AG04450 (cell line): ENCODE measurements at places on chromosomes 3 and 15.

GRCh38 chr3:72041511-72041910 lies 256.6 kb upstream of the PROK2 start:
- no peak for DNase-seq

DNA sequence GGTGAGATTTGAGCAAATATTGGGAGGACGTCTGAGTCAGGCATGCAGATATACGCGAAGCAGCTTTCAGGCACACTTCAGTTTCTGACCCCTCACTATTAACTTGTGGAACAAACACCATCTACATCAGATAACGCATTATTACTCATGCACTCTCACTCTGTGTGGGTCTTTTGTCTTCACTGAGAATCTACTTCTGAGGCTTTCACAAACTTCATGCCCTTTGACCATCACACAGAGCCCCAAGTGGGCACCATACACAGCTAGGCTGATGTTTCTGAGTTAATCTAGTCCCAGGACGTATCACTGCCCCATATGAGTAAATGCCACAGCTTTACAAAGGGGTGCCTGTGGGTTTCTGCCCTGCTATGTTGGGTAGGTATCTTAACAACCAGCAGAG lies 39.6 kb upstream of the IP6K2 start:
- DNase-seq, result no peak

- DNase-seq, result no peak
Measured at GRCh38 chr15:47337836-47338235, 379.5 kb upstream of the SEMA6D start.

DNA sequence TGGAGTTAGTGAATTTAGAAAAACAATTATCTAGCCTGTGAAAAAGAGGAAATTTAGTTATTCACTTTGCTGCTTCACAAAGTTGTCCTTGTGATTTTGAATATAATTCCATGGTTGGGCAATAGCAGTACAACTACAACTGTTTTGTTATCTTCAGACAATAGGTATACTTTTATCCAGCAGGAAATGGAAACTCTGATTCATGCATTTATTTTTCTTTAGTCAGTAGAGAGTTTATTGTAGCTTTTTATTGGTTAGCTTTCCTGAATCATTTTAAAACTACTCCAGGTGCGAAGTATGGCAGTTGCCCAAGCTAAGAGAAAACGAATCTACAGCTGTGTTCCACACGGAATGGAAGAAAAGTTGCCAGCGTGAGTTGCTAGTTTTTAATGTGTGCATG lies 80.3 kb downstream of the TM4SF4 start:
- no peak for DNase-seq

DNA sequence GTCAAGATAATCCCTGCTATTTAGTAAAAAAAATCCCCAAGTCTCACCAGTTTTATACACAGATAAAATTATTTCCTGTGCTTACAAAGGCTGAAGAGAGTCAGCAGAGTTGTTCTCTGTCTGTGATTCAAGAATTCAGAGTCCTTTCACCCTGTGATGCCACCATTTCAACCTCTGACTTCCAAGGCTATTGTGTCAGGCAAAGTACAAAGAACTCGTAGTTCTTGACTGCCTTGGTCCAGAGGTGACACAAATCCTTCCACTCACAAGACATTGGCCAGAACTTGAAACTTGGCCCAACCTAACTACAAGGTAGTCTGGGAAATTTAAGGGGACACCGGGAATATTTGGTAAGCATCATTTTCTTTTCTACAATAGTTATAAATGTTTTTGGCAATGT lies 34.9 kb upstream of the CMC1 start:
- DNase-seq, result no peak

DNA sequence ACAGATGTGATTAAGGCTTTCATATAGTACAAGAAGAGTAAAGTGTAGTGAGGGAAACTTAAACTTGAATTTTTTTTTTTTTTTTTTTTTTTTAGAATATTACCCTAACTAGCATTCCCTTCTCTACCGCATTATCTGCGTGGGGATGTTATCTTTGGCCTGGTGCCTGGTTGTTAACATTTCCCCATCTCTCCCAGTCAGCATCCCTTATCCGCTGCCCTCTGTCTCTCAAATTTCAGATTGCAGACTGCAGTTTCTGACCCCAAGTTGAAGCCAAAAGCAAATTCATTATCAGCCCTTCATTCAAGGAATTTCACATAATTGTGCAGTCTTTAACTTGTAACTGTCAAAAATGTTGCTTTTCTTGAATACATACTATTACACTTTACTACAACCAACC lies 353.0 kb downstream of the PLOD2 start:
- DNase-seq, result no peak

DNA sequence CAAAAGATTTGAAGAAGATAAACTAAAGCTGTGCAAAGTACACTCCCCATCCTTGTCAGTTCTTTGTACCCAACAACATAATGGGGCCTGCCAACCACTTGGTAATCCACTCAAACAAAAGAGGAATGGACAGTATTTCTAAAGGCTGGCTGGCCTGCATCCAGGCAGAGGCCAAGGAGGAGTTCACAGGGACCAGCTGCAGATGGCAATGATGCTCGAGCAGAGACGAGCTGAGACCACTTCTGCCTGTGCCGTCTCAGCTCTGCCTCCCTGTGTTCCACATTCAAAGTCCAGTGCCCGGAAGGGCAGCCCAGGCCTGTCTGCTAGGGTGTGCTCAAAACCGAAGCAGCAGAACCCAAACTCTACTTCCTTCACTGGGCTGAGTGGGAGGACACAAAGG lies 14.3 kb downstream of the CXCR6 start:
- no peak for DNase-seq

DNA sequence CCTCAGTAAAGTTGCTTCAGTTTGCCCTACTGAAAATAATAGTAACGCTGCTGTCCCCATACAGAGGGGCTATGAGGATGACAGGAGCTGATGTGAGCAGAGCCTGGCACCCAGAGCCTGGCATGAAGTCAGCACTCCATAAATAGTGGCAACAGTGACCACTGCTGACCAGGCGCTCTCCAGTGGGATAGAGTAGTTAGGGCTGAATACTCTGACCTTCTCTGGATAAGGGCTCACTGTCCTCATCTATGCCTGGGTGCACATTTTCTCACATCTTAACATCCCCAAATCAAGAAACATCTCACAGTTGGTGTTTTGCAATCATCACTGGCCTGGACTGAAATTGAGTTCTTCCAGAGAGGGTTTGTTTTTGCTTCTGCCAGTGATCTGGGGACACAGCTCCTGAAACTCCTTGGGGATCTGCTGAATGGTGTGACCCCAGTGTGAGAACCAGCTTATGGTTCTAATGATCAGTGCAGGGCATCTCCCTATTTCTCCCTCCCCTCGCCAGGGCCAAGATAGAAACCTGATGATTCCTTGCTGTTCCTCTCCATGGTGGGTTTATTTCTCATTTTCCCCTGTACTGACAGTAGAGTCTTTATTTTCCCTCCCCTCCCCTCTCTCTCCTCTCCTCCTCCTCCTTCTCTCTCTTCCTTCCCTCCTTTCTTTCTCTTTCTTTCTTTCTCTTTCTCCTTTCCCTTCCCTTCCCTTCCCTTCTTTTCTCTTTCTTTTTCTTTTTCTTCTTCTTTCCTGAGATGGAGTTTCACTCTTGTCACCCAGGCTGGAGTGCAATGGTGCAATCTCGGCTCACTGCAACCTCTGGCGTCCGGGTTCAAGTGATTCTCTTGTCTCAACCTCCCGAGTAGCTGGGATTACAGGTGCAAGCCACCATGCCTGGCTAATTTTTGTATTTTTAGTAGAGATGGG lies 3.5 kb upstream of the PCSK6 start:
- DNase-seq, result no peak

DNA sequence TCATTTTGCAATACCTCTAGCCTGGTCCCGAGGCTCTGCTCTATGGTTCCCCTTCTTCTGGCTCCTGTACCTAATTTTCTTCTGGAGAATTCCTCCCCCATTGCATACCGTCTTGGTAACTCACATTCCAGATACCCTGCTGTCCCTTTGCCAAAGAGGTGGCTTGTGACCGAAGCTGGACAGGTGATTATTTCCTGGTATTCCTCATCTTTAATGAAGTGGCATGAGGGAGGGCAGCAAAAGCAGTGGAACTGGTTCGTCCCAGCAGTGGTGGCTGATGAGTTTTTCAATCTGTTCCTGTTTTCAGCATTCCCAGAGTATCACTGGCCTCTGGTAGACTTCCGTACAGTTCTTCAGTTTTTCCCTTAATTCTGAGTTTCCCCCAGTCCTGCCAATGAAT lies 186.2 kb upstream of the CADPS start:
- no peak for DNase-seq

- no peak for DNase-seq
Measured at GRCh38 chr3:33883538-33883950, 85.1 kb downstream of the PDCD6IP start.

GRCh38 chr3:156211583-156211982 lies 91.2 kb downstream of the KCNAB1 start:
- DNase-seq, result no peak

- DNase-seq, result no peak
Measured at GRCh38 chr15:41276831-41277230, 45.8 kb downstream of the CHP1 start.

DNA sequence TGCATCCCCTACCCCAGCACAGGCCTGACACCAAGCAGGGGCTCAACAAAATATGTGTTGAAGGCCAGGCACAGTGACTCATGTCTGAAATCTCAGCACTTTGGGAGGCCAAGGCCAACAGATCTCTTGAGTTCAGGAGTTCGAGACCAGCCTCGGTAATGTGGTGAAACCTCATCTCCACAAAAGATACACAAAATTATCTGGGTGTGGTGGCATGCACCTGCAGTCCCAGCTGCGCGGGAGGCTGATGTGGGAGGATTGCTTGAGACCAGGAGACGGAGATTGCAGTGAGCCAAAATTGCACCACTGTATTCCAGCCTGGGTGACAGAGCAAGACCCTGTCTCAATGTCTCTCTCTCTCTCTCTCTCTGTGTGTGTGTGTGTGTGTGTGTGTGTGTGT lies 30.7 kb upstream of the CYP11A1 start:
- no peak for DNase-seq

GRCh38 chr3:17771177-17772017 lies 29.0 kb upstream of the TBC1D5 start:
- DNase-seq, result no peak

GRCh38 chr3:73766599-73767381 lies 142.0 kb upstream of the PDZRN3 start:
- peak; percentile 69 for DNase-seq

- no peak for DNase-seq
Measured at GRCh38 chr3:141124715-141125114, 73.6 kb downstream of the SPSB4 start.

- DNase-seq, result no peak
Measured at GRCh38 chr3:89504432-89504831, 397.0 kb downstream of the EPHA3 start.

DNA sequence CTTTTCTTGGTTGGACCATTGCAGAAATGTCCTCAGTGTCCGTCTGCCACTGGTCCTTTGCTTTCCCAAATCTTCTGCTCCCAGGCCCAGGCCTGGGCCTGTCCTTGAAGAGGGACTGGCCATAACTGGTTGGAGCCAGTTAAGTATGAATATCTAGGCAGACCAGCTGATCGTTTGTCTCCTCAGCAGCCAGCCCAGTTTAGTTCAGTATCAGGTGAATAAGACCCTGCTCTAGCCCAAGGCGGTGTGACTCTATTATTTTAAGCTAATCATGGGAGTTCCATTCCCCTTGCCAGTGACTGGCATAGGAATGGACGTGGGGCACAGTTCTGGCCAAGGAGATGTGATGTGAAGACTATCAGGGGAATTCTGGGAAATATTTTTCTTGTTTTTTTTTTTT lies 73.9 kb upstream of the RASGRF1 start:
- no peak for DNase-seq

GRCh38 chr15:68271854-68272471 lies 5.6 kb upstream of the FEM1B start:
- DNase-seq, result no peak

- peak; percentile 96 for DNase-seq
Measured at GRCh38 chr3:8443829-8444791, 57.5 kb upstream of the LMCD1 start.

DNA sequence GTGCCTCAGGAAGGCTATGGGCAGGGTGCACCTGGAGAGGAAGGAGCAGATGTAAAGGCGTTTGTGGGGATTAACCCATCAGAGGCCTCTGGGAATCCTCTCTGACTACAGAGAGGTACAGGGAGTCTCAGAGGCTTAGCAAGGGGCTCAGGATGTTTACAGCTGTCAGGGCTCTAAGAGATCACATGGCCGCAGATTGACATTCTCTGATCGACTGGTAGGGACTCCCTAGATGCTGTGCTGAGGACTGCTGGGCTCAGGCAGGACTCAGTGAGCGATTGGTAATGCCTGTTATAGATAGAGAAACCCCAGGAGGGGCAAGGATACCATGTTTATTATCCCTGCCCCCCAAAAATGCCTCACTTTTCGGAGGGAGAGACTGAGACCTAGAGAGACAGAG lies 103.5 kb downstream of the CORO2B start:
- DNase-seq, result no peak

DNA sequence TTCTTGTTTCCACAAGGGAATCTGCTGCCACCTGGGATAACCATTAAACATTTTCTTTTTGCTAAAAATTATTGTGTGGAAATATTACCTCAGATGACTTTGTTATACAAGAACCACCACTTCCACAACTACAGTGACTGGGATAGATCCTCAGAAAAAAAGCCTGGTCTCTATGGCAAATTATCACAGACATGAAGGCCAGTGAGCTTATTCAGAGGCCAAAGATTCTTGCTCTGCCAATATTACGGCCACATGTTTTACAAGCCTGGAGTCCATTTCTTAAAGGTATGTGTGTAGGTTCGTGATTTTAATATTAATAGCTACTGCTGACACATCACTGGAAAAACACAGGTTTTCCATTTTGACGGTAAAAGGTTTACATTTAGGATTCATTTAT lies 73.8 kb downstream of the MYO1E start:
- no peak for DNase-seq

- no peak for DNase-seq
Measured at GRCh38 chr3:67011414-67012131, 13.5 kb downstream of the KBTBD8 start.

GRCh38 chr15:73051391-73051806 lies 864 bp upstream of the NEO1 start:
- no peak for DNase-seq

DNA sequence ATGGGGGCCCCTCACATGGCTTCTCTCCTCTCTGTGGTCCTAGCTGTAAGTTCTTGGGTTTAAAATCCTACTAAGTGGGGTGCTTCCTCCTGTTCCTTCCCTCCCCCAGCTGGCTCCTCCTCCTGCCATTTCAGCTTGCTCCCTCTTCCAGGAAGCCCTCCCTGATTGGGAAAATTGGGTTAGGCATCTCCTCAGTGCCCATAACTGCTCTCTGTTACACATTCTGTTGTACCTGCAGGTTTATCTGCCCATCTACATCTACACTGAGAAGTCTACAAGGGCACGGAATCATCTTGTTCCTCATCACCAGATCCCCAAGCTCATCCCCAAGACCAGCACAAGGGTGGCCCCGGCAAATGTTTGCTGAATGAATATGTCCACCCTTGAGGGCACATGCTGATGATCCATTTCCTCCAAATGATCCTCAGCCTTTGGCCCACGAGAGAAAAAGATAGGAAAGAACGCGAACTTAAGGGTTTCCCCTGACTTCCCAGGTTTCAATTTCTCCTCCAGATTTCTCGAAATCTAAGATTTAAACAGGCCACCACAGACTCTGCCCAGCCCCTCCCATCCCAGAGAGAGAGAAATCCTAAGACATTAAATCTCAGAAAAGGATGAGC lies 3.9 kb downstream of the SEMA7A start:
- no peak for DNase-seq

- DNase-seq, result no peak
Measured at GRCh38 chr15:72982714-72983113, 69.5 kb upstream of the NEO1 start.
